ENCODE measurements at places on chromosomes 4 and X.

DNA sequence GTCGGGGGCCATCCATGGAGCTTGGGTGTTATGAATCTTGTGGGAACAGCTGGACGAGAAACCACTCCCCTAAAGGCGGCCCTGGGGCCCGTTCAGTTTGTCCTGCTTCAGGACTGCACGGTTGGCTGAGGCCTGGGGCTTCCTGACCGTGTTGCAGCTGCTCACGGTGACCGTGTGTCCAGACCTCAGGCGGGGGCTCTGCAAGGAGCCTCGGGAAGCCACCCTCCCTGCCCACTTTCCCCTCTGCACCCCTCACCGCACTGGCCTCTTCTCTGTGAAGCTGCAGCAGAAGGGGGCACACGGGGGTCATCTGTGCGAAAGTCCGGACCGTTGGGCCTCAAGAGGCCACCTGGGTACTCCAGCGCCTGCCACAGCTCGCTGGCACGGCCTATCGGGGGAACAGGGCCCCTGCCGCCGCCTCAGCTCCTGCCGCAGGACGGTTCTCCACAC is 29.4 kb downstream of the UVSSA start:
- no peak for DNase-seq

GRCh38 chr4:43244688-43245382 is 352.3 kb downstream of the GRXCR1 start:
- no peak for DNase-seq

DNA sequence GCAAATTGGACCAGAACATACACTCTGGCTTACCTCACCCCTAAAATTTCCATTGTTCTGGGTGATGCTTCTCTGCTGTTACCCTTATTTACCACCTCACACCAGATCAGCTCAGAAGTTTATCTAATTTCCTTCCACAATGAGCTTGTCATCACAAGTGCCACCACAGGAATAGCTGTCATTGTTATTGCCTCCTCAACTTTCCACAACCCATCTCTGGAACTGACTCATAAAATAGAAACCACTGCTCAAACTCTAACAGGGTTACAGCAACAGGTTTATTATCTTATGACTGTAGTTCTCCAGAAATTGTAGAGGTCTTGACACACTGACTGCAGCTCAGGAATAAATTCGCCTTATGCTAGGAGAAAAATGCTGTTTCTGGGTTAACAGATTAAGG is 52.7 kb downstream of the ZNF718 start:
- DNase-seq, result no peak

- DNase-seq, result no peak
Measured at GRCh38 chr4:134200811-134201215, 776 bp downstream of the PABPC4L start.

GRCh38 chr4:165129924-165130323 is 17.3 kb upstream of the TMEM192 start:
- no peak for DNase-seq

GRCh38 chr4:80610845-80611677 is 275.5 kb downstream of the CFAP299 start:
- no peak for DNase-seq

DNA sequence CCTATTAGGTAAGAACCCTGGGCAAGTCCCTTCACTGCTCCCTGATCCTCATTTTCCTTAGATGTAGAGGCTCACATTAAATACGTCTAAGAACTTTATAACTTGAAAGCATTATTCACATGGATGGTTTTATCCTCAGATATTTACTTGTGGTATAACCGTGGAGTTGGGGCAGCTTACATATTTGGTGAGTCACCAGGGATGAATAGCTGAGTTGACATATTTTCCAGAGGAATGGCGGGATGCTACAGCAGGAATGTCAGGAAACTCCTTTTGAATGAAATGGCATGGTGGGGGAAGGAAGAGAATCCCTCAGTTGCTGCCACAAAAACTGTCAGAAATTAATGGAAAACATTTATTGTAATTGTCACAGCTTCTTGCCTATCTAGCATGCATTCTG is 165.3 kb upstream of the RPS6KA3 start:
- DNase-seq, result no peak

DNA sequence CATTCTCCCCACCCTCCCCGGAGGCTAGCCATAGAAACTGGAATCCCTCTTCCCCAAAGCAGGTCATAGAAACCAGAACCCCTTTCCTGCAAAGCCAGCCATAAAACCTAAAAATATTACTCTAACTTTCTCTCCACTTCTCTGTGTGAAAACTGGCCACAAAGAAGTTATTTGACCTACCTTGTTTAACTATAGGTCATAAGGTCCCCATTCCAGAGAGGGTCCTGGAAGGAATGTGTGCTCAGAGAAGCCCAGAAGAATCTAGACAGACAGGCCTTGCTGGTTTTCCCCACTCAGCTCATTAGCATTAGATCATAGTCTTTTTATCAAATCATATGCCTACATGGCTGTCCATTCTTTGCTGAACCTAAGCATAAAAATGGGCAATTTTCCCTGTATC is 52.8 kb upstream of the TEX13A start:
- DNase-seq, result peak; percentile 2

- no peak for DNase-seq
Measured at GRCh38 chr4:2696423-2696822, 59.7 kb downstream of the TNIP2 start.

DNA sequence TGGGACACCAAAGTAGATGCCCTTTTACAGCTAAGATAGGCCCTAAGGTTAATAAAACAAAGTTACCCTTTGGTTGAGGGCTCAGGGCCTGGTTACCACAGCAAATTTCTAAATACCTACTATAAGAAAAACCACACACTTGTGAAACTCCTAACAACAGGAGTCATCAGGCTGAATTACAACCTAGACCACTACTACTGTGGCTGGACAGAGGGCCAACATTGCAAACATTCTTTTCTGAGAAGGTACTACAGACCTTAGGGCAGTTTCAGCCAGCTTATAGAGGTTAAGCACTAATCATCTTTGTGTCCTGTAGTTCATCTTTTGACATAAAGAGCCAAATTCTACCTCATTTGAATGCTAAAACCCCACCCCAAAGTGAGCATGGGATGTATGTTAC is 504.0 kb downstream of the RAPGEF2 start:
- peak; percentile 40 for DNase-seq

- peak; percentile 53 for DNase-seq
Measured at GRCh38 chrX:152821145-152821765, 9.3 kb downstream of the CETN2 start.

- DNase-seq, result peak; percentile 54
Measured at GRCh38 chrX:110852180-110852579, 56.6 kb upstream of the CHRDL1 start.

DNA sequence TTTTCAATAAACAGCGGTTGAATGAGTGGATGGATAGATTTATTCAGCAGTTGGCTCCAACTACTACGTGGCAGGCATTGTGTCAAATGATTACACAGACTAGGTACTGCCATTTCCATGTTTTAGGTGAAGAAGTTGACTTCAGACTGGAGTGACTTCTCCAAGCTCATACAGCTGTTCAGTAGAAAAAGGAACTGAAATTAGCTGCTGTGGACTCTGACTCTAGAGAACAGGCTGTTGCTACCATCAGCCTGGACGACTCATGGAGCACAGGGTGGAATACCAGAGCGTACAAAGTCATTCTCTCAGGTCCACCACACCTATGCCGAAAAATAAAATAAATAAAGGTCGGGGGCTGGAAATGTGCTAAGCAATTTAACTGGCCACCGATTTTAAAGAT is 45.3 kb downstream of the TENM3 start:
- DNase-seq, result no peak

- no peak for DNase-seq
Measured at GRCh38 chrX:111507933-111508332, 3.5 kb upstream of the SERTM2 start.

DNA sequence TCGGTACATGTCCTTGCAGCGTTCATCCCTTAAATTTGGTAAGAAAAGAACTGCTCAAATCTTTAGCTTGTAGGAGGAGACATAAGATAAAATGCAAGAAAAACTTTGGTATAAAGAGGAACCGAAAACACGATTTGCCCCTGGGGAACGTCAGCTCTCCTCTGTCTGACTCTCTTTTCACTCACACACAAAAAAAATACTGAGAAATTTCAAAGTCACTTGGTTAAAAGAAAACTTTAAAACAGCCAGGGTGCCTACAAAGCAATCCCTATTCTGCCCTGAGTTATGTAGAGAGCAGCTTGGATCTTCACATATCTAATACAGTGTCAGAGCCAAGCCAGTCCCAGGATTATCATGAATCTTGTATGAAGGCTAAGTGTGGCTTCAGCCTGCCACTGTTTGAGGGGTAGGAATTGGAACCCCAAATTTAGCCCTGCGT is 248.5 kb upstream of the CXXC4 start:
- no peak for DNase-seq

DNA sequence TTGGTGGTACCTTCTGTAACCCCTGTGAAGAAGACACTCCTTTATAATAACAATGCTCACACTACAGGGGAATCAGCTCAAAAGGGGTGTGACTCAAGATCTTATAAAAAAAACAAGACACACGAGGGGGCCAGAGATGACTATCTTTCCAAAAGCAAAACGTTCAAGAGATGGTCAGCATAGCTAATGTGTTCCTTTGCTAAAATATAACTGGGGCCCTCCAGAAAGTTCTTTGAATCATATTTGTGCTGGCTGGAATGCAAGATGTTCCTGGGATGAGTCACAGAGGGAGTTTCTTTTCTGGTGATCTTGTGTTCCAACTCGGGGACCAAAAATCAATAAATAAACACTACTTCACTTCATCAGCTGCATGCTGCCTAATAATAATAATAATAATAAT is 46.5 kb downstream of the RAI2 start:
- DNase-seq, result no peak

- DNase-seq, result no peak
Measured at GRCh38 chr4:40842318-40842717, 92.6 kb downstream of the NSUN7 start.

Data from trophoblast cell (in vitro differentiated cells and primary cell).